ENCODE measurements at places on chromosomes 5 and 9.

DNA sequence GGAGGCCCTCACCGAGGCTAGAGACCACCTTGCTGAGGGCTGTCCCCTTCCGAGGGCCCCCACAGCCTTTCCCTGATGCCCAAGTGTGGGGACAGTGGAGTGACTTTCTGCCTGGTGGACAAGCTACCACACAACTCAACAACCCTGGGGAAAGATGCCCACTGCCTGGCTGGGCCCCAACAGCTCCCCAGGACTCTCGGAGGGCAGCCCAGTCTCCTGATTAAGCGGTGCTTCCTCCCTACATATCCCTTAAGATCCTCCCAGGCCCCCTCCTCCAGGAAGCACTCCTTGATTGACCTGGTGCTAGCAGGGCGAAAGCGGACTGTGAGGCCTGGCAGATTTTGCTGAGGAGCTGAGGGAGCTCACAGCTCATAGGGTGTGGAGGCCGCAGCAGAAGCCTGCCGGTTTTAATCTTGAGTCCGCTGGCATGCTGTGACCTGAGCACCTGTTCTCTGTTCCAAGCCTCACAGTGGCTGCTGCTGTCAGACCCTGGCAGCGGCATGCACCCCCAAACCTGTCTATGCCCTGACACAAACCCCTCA is 2.2 kb downstream of the NSMF start:
- DNase-seq, result no peak

- DNase-seq, result no peak
Measured at GRCh38 chr9:96130970-96131369, 171.0 kb downstream of the HSD17B3 start.

- no peak for DNase-seq
Measured at GRCh38 chr5:72364171-72364570, 44.0 kb downstream of the PTCD2 start.

DNA sequence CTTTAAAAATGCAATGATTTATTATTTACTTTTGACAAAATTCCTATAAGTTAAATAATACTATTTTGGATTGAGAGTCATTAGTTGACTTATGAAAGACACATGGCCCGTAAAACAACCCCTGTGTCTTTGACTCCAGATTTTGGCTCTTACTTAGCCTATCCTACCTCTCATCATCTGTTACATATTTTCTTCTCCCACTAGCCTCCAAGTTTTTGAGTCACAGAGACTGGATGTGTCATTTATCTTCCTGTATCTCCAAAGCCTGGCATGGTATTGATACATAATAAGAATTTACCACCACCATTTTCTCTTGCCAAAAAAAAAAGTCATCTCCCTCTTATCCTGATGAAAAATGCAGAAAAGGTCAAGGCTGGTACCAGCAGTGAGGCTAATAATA is 99.9 kb downstream of the GABRB2 start:
- DNase-seq, result no peak

- no peak for DNase-seq
Measured at GRCh38 chr5:60257596-60258271, 364.2 kb upstream of the PDE4D start.

DNA sequence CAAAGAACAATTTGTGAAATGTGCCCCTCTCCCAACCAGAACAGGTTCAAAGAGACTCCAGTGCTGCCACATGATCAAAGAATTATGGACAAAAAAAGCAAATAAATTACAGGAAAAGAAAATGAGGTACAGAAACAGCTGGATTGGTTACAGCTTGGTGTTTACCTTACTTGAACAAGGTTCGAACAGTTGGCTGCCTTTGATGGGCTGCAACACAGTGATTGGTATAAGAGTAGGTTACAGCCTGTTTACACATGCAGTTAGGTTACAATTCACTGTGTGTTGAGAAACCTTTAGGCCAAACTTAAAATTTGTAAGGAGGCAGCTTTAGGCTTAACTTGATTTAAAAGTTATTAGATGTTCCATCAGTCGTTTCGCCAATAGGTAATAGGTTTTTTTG is 3.4 kb upstream of the MOCS2 start:
- DNase-seq, result no peak

GRCh38 chr5:34016222-34016621 is 8.4 kb upstream of the AMACR start:
- no peak for DNase-seq

GRCh38 chr5:78213799-78214198 is 80.7 kb downstream of the AP3B1 start:
- no peak for DNase-seq

All from iPS DF 19.7 (cell line).